Right renal pelvis (tissue), 4 donors: ENCODE measurements at places on chromosomes 11 and 22.

- DNase-seq, result no peak
Observed at GRCh38 chr22:27617214-27617881, 184.2 kb downstream of the MN1 start.

GRCh38 chr11:2400762-2401435 is 349 bp downstream of the TSSC4 start:
- no peak for DNase-seq

GRCh38 chr11:46264030-46264429 is 13.4 kb upstream of the CREB3L1 start:
- no peak for DNase-seq

DNA sequence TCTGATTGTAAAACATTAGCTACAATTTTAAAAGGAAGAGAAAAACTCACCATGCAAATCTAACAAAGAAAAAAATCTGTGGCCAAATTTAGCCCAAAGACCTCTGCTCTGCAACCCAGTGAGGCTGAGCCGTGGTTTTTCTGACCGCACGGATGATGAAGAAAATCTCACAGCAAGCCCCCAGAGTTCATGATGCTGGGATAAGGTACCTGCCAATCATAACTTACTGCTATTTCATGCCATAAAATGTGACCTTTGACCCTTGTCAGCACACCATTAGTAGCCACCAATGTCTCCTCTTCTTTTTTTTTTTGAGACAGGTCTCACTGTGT is 11.1 kb downstream of the CERK start:
- no peak for DNase-seq

GRCh38 chr22:32788904-32789624 is 12.4 kb upstream of the TIMP3 start:
- no peak for DNase-seq

GRCh38 chr11:102546923-102547471 is 16.4 kb upstream of the MMP7 start:
- DNase-seq, result no peak

GRCh38 chr22:43424666-43425630 is 13.1 kb downstream of the MPPED1 start:
- no peak for DNase-seq

- no peak for DNase-seq
Observed at GRCh38 chr11:61079416-61080150, 22.7 kb upstream of the CD5 start.

DNA sequence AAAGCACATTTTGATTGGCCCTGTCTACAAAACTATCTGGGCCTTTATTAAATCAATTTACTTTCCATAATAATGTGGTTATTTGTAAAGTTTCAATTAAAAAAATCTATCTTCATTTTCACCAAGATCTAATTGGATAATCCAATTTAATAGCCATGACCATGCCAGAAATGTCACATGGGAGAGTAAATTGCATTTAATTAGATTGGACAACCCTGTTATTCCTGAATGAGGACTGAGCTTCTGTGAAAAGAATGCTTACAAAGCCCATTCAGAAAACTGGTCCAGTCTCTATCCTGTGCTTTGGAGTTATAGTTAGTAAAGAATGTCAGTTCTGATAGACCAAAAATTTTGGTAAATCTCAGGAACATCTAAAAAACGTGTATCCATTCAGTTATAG is 541.9 kb upstream of the ANO5 start:
- no peak for DNase-seq

GRCh38 chr11:7257724-7258123 is 6.0 kb downstream of the SYT9 start:
- DNase-seq, result no peak

GRCh38 chr11:18358646-18359045 is 35.7 kb upstream of the LDHA start:
- no peak for DNase-seq

DNA sequence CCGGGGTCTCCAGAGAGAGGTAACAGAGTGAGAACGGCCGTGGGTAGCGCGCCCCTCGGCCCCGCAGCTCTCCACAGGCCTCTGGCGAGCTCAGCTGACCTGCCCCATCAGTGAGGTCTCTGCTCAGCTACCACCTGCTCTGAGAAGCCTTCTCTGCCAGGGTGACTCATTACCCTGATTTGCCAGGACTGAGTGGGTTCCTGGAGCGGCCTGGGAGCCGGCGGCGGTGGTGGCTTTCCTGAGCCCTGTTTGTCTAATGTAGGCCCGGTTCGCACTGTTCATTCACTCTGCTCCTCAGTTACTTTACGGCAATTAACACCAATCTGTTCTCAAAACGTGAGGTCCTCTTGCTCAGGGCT is 351.0 kb upstream of the B3GAT1 start:
- no peak for DNase-seq

- no peak for DNase-seq
Observed at GRCh38 chr22:32534252-32535235, 59.9 kb downstream of the FBXO7 start.

- no peak for DNase-seq
Observed at GRCh38 chr11:110467556-110467955, 37.8 kb downstream of the FDX1 start.

DNA sequence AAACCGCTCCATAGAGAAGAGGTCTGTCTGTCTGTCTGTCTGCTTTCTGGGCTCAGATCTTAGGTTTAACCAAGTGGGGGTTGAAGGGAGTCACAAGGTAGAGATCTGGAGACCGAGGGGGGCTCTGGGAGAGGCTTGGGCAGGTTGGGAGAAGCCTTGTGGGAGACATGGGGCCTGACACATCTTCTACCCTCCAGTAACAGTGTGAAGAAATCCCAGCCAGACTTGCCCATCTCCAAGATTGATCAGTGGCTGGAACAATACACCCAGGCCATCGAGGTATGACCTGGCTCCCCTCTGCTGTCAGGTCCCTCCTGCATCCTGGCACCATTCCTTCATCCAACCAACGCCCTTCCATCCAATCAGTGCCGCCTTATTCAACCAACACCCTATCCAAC is 7.4 kb downstream of the PRR33 start:
- no peak for DNase-seq

DNA sequence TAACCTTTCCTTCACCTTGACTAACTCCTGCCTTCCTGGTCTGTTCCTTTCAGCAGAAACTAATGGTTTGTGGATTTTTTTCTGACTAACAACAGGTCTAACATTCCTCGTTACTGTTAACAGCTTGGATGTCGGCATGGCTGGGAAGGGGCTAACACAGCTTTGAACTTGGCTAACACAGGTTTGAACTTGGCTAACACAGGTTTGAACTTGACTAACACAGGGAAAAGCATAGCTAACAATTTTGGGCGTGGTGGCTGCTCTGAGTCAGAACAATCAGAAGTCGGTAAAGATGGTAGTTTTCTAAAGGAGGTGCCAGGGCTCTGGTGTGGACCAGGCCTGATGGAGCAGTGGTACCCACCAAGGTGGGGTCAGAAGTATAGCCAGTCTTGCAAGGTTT is 16.1 kb downstream of the MIAT start:
- DNase-seq, result no peak

DNA sequence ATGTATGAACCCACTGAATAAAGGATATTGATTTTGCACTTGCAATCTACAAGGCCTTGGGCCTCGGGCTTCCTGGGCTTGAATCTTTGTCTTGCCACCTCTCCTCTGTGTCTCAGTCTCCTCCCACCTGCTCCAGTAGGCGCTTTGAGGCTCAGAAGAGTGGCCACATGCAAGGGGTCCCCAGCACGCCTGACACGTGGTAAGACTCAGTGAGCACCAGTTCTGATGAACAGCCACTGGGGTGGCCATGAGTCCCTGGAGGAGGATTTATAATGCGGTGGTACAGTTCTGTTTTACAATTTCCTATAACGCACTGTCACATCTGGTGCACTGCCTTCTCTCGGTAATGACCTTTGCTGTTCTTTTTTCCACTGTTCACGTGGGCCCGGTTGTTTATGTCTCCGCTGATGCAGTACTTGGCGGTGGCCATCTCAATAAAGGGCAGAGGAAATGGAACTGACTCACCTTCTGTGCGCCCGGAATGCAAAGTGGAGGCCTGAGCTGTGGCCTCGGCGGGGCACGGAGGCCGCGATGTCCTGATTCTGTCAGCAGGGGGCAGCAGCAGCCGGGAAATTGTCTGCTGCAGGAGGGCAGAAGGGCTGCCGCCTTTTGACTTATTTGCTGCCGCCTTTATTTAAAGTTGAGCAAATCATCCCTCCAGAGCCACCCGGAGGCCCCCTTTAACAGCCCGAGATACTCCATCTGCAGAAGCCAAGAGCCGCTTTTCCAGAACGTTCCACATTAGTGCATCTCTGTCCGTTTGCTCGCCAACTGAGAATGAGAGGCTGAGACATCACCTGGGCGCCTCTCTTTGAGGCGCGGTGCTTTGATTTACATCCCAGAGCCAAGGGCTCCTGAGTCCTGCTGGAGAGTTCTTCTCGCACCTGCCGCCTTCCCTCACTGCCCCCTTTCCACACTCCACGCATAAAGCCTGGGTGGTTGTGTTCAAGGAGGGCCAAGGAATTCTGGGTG is 6.0 kb upstream of the IFT27 start:
- DNase-seq, result no peak

DNA sequence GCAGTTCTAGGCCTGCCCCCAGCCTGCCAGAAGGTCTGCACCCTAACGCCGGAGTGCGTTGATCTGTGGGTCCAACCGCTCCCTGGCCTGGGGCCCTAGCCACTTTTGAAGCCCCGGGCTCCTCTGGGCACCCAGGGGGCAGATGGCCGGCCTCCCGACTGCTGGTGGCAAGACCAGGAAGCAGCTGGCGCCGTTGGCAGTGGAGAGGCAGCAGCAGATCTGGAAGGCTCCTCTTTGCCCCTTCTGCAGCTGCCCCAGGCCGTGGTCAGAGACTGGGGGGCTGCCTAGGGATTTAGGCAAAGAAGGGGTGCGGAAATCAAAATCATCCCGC is 445 bp upstream of the VWCE start:
- no peak for DNase-seq

DNA sequence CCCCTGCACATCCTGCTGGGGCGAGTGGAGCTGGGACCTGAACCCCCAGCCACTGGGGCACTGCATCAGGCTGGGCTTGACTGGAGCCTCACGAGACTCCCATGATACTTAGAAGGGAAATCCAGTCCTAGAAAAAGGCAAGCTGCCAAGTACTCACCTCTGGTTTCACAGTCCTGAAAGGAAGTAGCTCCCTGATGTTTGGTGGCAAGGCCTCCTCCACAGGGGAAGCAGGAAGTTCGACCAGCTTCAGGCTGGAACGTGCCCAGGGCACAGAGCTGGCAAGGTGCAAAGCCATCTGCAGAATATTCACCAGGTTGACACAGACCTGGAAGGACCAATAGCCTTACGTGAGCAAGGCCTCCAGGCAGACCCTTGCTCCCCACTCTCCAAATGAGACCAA is 26.8 kb upstream of the NRIP3 start:
- no peak for DNase-seq

DNA sequence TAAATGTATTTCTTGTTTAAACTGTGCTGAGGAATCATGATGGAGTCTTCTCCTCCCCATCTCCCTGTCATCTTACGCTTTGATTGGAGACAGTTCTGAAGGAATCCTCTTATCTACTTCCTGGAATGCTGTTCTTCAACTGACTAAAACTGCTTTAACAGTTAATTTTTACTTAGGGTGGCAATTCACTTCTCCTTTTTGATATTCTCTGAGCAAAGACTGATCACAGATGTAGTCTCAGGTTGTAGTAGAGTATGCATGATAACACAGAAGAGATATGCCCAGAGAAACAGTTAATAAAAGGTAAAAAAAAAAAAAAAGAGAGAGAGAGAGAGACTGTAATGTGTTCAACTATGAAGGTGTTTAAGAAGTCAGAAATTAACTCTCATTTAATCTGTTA is 1.4 kb upstream of the CASP5 start:
- DNase-seq, result no peak

DNA sequence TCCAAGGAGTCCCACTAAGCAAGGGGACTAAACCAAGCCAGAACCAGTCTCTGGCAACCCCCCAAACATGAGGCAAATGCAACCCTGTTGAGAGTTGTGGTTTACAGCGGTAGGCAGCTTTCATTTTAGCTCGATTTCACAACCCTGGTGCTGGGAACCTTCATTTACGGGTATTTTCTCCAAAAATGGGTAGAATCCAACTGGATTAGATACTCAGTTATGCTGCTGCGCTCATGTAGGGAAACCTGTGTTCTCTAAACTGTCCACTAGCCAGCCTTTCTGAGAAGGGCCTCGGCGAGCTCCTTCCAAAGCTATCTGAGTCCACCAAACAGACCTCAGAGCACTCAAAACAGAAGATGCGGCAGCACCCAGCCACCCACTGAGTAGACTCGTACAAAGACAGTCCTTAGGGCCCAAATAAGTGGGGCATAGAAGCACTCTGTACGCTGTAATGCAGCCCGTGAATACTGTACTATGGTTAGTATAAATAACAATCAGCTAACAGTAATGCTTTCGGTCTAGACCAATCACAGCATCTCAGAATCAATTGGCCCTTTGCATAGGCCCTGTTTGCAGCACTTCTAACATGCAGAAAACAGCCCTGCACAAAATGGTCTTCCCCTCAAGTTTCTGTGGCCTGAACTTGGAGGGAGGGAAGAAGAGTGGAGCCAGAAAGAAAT is 104.7 kb downstream of the ETS1 start:
- no peak for DNase-seq

DNA sequence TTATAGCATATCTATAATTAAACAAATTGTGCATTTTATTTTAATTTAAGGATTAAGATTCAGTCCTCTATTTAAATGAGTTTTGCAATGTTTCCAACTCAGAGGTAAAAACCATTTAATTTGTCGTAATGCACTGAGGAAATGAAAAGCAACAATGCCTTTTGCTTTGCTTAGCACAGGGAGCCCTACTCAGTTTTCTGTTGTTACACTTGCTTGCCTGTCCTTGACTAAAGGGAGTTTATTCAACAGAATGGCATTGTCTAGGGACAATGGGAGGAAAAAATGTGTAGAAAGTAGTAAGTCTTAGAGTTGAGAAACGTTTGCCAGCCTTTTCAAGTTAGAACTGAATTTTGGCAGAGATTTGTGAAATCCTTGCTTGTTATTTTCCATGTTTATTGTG is 734.2 kb upstream of the ANO3 start:
- no peak for DNase-seq

DNA sequence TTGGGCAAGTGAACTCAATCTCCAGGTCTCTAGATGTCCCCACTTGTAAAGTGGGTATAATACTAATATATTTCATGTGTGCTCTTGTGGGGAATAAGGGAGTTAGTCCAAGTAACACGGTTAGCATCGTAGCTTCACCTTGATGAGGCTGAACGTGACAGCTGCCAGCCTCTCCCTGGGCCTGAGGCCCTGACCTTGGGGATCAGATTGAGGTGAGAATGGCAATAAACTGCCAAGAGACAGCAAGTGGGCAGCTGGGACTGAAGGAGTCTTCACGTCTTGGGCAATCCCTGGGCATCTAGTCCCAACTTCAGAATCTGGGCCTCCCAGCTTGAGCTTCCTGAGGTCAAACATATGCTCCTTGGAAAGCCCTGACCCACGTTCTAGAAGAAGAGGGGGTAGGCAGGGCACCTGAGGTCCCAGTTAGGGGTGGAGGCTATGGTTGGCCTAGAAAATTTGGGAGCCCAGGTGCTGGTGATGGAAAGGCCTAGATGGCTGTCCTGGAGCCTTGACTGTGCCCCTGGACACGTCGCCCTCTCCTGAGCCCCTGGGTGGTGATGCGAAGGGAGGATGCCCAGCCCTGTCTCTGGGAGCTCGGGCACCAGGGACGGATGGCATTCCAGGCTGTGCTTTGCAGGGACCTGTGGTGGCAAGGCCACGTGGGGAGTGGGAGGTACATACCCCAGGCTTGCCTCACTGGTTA is 23.4 kb downstream of the ADAMTS15 start:
- DNase-seq, result no peak

- DNase-seq, result no peak
Observed at GRCh38 chr11:75498556-75499255, 27.0 kb downstream of the GDPD5 start.
